Hippocampal formation (tissue), 2 donors: ENCODE measurements at places on chromosomes 1 and 21.
A peak's percentile ranks its signal among the peaks of the same experiment; 100 is the strongest.

- no peak for DNase-seq
Observed at GRCh38 chr21:42655796-42656770, 2.7 kb downstream of the PDE9A start.

GRCh38 chr1:202235003-202235660 is 41.5 kb downstream of the LGR6 start:
- no peak for DNase-seq

- no peak for DNase-seq
Observed at GRCh38 chr1:10935246-10935645, 77.2 kb upstream of the TARDBP start.

DNA sequence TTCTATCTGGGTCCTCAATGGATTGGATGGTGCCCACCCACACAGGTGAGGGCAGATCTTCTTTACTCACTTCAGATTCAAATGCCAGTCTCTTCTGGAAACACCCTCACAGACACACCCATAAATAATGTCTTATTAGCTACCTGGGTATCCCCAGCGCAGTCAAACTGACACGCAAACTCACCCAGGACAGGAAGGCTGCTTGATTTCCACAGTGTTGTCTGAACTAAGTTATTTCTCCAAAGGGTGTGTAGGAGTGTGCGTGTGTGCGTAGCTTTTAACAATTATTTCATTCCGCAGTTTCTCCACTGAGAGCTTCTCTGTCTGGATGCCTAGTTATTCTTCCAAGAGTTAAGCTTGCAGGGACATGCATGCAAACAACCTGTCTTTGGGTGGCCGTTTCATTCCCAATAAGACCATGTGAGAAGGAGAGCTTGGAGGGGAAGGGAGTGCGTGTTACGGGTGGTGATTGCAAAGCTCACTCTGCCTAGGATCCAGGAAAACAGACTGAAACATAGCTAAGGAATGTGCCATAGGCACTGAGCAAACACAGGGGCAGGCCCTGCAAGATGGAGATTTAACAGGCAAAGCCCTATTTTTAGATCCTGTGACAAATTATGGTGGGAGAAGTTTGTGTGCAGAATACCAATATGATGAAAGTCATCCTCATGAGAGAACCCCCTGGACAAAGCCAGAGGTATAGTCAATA is 269.7 kb downstream of the DYRK1A start:
- DNase-seq, result no peak

DNA sequence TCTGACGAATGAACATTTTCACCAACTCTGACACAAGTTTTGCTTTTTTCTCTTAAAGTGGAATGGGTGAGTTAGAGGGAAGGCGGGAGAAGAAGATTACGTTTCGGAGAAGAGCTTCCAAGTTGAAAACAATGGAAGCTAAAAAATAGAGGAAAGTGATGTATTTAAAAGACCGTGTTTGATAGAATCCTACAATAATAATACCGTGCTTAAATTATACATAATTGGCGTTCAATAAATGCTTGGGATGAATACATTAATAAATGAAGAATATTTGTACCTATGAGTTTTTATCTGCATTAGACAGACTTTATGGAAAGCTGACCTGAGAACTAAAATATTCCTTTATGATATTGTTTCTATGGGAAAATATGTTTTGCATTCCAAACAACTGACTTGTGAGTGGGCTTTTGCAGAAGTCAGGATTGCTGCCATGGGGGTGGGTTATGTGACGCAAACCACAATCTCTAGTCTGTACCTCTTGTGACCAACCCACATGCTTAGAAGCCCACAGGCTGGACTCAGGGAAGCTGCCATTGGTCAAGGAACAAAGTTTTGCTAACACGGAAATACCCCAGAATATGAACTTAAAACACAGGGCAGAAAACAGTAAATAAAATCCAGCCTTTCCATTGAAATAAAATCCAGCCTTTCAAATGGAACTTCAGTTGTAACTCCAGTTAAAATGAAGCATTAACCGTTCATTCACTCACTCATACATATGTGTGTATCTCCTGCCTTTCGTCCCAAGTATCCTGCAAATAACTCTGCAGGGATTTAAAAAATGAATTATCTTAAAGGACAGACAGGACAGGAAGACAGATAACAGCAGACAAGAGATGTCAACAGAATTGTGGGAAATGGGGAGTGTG is 21.3 kb upstream of the ATF3 start:
- no peak for DNase-seq

DNA sequence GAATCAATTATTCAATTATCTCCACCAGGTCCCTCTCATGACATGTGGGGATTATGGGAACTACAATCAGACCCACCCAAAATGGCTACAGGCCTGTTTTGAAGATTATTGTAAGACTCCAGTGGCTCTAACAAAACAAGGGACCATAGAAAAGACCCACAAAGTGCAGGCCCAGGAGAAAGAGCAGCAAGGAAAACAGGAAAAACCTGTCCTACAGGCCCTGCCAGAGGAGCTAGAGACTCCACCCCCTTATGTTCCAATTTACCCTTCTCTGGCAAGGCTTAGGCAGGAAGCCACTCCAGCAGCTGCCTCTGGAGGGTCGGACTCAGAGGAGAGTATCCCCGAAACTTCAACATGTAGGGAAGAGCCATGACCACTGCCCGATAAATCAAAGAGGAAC is 96.5 kb downstream of the LIPI start:
- DNase-seq, result no peak

DNA sequence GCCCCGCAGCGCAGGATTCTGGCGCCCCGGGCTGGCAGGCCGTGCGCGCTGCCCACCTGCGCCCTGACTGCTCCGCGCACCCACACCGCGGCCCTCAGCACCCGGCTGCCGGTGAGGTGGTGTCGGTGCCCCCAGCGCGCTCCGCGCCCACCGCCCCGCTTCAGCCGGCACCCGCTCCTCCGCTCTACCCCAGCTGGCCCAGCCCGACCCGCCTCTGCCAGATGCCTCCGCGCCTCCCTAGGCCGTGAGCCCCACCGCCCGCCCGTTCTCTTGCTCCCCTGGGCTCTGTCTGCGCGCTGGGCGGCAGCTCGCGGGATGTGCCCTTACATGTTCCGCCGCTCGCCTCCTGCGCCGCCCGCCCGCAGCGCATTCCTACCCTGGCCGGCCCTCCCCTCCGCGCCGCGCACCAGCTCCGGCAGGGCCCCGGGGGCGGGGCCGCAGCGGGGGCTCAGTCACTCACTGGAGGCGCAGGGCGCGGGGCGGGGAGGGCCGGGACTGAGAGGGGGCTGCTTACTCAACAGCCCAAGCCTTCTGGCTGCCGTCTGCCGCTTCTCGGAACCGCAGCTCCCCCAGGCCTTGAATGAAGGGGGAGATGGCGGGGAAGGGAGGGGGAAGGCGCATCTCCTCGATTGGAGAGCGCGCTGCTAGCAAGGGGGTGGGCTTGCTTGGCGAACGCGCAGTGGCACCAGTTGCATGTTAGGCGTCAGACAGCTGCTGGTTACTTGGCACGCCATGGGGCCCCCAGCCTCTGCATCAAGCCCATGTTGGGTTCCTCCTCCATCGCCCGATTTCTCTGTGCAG is at the start of gene PHLDA3:
Gene PHLDA3, minus strand, starts transcription at position 345 of the 801 bp plus-strand sequence. CDS start 402 bp downstream, outside the sequence.
- DNase-seq, result peak; percentile 74

DNA sequence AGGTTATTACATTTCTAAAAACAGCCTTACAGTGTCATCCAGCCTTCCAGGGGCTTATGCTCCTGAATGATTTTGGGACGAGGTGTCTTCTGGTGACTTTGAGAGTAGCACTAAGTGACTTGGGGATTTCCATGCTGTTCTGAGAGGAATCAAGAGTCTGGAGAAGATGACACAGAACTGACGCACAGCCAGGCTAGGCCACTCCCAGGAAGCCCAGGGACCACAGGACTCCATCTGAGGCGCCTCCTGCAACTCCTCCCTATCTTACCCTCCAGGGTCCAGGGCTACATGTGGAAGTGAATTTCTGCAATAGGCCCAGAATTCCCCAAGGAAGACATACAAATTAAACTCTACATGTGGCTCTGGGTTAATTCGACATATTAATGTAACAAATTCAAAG is 92.5 kb downstream of the SLC25A24 start:
- no peak for DNase-seq

- DNase-seq, result no peak
Observed at GRCh38 chr1:226029093-226029496, 30.0 kb upstream of the SDE2 start.

GRCh38 chr1:48645883-48646282 is 130.8 kb downstream of the BEND5 start:
- no peak for DNase-seq

GRCh38 chr1:53663529-53664300 is 75.2 kb downstream of the GLIS1 start:
- no peak for DNase-seq

DNA sequence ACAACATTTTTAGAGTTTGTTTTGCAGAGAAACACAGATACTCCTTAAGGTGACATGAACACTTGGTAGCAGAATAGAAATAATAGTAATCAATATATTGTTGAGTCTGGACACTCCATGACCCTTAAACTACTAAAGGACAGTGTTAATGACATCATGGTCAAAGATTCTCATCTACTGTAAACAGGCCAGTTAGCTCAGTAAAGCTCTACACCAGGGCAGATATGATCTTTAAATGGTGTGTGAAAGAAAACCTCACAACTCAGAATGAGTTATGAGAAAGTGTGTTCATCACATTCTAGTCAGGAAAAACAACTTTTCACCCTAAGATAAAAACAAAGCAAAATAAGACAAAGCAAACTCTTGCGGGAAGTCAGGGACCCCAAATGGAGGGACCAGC is 58.1 kb upstream of the ADAMTS5 start:
- no peak for DNase-seq

DNA sequence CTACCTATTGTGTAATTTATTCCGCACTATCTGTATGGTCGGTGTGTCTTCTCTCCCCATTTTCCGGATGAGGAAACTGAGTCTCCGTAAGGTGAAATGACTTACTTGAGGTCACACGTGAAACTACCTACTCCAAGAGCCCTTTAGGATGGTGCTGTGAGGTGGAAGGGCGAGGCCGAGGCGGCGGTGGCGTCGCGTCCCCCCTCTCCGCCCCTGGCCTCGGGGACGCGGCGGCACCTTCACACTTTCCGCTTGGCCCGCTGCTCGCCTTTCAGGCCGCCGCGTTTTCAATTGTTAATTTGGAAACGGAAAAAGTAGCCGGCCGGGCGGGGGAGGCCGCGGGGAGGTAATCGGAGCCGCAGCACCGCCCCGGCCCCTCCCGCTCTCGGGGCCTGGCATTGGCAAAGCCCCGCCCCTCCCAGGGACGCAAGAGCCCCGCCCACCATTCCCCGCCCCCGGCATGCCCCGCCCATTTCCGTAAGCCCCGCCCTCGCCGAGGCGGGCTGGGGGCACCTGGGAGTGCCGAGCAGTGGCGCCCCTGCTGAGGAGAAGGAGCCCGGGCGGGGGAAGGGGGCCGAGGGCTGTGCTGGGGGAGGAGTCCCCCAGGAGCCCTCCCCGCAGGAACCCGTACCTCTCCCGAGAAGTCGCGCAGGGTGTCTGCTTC is 18.6 kb downstream of the KCNQ4 start:
- no peak for DNase-seq

DNA sequence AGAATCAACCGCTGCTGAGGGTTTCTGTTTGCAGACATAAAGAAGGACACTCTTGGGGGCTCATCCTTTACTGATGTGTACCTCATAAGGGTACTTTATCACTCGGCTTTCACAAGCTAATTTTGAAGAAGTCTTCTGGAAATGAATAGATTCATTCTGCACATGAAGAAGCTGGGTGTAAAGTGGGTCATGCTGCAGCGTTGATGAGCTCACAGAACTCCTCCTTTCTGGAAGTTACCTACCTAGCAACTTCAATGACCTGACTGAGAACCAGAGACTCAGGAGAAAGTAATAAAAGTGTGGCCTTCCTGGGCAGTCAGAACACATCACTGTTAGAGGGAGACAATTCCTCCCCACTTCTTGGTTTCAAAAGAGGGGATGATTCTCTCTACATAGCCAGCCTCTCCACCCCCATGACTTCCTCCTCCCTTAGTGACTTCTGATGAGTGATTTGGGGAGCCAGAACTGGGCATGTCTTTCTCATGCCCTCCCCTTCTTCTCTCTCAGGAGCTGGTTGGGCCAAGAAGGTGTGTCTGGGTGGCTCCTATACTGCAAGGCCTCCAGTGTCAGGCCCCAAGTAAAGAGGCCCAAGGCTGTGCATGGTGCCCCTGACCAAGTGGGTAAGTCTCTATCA is 27.0 kb downstream of the PCNX2 start:
- no peak for DNase-seq

DNA sequence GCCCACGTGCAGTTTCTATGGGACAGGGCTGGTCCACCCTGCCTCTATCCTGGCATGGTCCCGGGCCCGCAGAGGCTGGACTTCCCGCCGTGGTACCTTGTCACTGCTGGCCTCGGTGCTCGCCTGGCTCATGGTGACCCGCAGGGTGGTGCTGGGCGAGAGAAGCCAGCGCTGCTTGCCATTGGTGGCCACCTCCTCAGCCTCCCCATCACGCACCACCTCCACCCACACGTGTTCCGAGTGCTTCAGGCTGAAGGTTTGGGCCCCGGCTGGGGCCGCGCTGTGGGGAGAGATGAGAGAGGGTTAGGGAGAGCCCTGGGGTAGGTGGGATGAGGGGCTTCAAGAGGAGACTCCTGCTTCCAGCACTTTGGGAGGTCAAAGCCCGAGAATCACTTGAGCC is 14.5 kb downstream of the PADI2 start:
- DNase-seq, result no peak
